RPMI8226 (cell line): ENCODE measurements at places on chromosomes 4 and X.

GRCh38 chrX:119880076-119880475, 8.4 kb downstream of the NDUFA1 start:
- DNase-seq: no peak

- DNase-seq: no peak
Observed at GRCh38 chrX:102978594-102978993, 41.5 kb downstream of the RAB40AL start.

DNA sequence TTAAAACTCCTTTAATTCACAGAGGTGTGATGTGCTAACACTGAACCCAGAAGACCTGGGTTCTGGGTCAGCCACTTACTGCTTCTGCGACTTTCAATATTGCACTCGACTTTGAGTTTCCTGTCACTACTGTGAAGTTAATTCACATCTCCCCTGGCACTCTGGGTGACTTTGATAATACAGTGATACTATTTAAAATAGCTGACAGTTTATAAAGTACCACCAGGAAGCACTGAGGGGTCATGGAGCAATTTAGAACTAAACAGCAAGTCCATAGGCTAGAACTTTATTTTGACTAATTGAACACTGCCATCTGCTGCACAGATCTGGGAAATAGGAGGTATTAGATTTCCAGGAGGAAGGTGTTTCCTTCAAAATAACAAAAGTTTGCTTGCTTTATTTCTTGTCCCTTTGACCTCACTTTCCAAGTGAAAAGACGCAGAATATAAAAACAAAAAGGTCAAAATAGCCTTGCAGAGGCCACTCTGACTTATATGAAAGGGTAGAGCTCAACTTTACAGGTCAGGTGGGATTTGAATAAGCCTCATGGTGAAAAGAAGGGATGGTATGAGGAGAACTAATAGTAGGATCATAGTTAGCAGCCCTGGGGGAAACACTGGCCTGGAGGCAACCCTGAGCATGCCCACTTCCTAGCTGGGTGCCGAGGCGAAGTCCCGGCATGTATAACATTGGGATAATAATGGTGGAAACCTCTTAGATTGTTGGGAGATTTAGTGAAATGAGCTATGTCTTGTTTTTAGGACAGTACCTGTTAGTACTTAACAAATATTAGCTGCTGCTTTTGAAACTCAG, 53.4 kb downstream of the ZNF518B start:
- peak; percentile 4 for DNase-seq

DNA sequence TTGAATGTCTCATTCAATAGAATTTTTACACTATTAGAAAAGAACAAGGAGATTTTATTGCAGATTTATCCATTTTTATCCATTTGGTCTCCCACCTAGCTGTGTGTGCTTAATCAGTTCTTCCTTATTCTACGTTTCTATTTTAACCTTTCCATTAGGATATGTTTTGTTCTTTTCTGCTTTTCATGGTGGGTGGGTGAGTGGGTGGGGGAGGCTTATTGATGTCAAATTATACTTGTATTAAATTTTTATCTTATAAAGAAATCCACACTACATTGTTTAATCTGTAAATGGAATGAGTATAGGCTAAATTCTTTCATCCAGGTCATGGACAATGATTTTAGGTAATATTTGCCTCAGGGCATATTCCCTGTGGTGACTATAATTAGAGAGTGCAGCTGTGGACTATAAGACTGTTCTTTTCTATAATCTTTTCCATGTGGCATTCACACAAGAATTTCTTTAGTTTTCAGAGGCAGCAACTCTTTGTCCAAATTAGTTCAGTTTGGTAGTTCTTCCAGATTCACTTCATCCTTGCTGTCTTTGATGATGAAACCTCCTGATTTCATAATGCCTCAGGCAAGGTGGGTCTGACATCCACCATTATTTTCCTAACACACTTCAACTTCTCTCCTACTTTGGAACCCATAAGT, 2451.8 kb downstream of the PCDH7 start:
- no peak for DNase-seq

DNA sequence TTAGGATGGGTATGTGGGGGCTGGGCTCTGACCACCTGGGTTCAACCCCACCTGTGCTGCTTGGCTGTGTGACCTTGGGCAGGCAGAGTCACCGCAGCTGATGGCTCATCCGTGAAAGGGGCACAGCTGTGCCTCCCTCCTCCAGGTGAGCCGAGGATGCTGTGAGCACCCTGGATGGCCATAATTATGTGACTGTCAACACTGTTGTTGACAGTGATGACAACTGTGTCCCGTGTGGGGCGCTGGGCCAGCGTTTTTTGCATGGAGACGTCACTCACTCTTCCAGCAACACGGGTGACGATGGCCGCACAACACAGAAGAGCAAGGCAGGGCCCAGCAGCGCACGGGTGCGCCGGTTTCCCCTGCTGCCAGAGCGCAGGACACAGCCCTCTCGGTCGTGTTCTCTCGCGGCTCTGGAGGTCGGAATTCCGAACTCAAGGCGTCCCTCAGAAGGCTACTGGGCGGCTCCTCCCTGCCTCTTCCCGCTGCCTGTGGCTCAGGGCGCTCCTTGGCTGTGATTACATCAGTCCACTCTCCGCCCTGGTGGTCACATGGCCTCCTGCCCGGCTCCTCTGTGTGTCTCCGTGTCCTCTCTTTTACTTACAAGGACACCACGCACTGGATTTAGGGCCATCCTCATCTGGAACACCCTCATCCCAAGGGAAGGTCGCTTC, 1.3 kb downstream of the SH3TC1 start:
- DNase-seq: no peak

DNA sequence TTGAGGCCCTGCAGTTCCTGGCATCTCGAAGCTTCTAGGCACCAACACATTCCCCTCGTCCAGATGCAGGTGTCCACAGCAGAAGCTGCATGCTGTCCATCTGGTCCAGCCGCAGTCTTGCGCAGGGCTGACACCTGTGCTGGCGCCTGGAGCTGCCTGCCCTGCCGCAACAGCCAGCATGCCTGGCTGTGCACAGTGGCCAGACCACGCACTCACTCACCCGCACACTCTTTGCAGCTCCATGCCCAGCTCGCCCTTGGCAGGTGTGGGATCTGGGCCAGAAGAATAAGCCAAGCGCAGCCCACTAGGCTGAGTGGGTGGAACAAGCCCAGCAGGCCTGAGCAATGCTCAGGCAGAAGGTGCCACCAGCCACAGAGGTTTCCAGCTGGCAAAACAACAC, 125.6 kb downstream of the PARM1 start:
- DNase-seq: no peak

DNA sequence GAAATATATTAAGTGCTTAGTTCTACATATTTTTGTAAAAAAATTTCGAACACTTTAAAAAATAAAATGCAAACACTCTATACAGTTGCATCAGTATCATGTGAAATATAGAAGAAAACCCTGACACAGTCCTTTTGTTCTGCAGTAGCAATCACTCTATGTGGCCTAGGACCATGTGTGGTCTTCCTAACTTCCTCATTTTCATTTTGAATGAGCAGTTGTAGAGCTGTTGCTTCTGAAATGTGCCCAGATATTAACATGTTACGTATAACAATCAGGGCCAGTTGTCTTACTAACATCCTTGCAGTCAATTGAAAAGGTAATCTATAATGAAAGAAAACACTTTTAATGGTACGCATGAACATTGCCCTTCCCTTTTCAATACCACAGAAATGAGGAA, 107.9 kb downstream of the ZNF827 start:
- peak; percentile 44 for DNase-seq

DNA sequence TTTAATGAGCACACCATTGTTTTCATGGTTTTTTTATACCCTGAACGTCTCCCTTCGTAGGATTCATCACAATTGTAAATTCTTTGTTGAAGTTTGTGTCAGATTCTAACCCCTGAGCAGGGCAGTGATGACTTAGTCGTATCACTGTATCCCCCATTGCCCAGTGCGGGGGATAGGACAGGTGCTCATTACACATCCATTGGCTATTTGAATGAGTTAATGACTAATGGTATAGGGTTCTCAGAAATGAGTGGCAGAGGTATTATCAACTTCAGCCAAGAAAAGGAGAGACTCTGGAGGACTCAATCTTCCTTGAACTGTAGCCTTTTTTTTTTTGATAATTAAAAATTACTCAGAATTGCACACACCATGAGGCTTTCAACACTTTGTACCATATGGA, 64.6 kb downstream of the SYNPO2 start:
- no peak for DNase-seq

GRCh38 chrX:129930941-129931410, 25.0 kb downstream of the UTP14A start:
- no peak for DNase-seq

DNA sequence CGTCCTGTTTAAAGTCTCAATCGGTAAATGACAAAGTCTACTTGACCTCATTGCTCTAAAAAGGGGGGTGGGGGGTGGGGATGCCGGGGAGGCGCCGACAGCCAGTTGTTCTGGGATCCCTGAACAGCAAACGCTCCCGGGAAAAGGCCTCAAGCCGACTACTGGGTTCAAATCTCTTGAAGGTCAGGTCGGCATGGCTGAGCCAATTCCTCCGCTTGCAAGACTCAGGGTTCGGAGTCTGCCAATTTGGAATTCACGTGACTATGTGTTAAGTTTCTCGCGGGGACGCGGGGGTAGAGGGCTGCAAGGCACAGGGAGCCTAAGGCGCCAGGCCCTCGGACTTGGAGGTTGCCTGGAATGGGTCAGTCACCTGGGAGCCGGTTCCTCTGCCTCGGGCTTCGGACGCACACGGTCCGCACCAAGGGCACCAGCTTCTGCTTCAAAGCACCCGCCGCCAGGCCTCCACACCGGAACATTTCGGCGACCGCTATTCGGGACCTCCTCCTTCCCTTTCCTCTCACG, 399 bp downstream of the AIFM1 start:
- no peak for DNase-seq

- DNase-seq: no peak
Observed at GRCh38 chr4:53775381-53775780, 184.1 kb upstream of the LNX1 start.

DNA sequence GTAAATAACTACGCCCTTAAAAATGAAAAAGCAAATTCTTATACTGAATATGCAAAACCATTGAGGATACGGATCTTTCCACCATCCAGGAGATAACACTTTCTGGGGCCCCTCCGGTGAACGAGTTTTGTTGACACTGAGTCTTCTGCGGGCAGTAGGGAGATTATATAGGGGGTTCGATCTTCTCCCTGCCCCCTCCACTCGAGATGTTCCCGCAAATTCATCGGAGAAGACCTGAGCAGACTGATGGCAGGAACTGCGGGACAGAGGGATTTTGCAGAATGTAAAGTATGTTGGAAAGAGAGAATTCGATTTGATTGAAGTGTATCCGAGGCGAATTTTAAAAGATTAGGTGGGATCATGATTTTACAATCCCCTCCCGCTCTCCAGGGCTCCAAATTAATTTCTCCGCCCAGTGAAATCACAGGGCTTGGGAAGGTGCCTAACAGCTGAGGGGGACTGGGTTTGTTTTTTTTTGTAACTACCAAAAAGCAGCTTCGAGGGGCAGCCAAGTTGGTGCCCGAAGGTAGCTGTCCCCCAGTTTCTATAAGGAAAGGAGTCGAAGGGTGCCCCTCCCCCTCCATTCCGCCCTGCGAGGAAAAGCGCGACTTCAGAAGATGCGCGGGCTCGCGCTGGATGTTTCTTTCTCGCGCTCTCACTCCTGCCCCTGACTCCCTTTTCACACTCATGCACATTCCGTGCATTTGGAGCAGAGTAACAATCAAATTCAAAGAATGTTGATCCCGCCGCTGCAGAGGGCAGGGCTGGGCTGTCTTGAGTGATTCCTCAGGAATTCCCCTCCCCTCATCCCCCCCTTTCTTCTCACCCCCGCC, 1.2 kb downstream of the TMEM255A start:
- peak; percentile 36 for DNase-seq

- DNase-seq: no peak
Observed at GRCh38 chrX:101417981-101418841, 10.2 kb downstream of the HNRNPH2 start.

GRCh38 chr4:151835467-151835866, 74.7 kb upstream of the GATB start:
- DNase-seq: no peak

DNA sequence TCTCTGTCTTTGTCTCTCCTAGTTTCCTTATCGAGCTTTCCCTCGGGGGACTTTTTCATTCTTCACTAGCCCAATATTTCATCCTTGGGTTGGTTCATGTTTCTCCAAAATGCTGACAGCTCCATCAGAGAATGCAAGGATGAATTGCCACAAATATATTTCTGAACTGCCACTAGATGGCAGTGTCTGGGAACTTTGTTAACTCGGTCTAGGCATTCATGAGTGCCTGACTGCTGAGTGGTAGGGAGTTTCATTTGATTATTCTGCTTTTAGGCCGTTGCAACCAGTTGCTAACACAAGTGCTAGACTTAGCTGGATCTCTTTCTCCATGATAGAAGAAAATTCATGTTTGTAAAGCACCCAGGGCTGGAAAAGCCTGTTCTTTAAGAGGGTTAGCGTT, 73.5 kb upstream of the RAP2C start:
- DNase-seq: peak; percentile 55

GRCh38 chr4:3254302-3255131, 5.6 kb downstream of the MSANTD1 start:
- DNase-seq: no peak

DNA sequence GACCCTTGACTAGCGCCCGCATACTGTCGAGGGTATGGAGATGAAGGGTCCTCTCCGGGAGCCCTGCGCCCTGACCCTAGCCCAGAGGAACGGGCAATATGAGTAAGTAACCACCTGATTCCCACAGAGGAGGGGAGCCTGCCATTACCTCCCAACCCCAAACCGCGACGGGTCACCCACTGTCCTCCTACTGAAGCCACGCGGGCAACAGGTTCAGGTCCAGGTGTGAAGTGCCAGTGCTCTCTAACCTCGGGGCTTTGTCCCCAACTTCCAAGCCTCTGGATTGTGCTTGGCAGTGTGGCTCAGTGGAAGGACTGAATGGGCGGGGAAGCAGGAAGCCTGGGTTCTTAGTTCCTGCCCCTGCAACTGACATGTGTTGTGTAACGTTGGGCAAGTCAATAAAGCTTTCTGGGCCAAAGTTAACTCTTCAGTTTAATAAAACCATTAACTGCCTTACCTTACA, 694 bp downstream of the OCRL start:
- peak; percentile 24 for DNase-seq

GRCh38 chr4:163535657-163536056, 41.2 kb downstream of the TMA16 start:
- DNase-seq: no peak
